NCI-H1092 treated with DMSO at 0.1 percent for 48 hours (cell line): ENCODE measurements at places on chromosomes 7 and 10.

DNA sequence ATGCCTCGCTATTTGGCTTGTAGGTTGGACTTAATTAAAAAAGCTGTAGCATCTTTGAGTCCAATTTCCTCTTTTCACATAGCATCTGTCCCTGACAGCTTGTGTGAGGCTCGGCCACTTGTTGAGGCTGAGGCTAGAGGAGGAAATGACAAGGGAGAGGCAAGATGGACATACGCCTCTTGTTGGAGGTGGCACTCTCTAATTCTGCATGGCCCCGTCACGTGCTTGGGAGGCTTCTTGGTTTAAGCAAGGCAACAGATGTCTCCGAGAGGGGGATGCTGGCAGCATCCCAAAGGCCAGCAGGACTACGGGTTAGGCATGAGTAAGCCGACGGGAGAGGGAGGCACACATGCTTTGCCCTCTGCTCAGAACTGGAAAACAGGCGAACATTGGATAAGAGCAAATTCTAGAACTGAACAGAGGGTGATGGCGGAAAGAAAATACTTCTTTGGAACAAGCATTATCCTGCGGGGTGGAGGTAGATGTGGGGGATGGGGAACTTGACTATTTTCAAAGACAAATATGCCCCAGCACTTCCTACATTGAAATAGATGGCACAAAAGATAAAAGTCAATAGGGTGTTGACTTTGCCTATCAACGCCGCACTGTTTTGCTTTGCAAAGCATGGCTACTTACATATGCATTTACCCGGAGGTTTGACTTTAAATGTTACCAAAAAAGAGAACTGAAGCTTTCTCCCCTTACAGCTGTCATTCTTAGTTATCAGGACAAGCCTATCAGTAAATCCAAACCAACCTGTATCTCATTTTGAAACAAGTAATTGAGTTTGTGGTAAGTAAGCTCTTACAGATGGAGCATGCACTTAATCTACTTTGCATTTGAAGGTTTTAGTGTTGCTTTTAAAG is 94.8 kb downstream of the CHN2 start:
- DNase-seq = peak; percentile 94

GRCh38 chr7:151254851-151255250 is 6.4 kb upstream of the SMARCD3 start:
- DNase-seq = no peak

DNA sequence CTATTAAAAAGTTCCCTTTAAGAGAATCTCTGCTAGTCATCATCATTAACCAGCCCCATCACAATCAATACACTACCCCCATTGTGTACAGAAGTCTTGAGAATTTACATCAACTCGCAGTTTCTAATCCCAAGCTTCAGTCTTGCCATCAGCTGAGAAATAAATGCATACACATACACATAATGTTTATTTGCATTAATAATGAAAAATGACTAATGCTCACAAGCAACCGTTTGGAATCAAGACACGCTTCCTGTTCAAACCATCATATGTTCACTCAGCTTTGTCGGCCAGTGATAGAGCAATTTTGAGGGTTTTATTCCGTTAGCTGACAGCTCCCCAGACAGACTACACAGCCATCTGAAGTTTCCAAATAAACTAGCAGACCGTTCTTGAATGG is 287.1 kb downstream of the SFMBT2 start:
- DNase-seq = no peak

DNA sequence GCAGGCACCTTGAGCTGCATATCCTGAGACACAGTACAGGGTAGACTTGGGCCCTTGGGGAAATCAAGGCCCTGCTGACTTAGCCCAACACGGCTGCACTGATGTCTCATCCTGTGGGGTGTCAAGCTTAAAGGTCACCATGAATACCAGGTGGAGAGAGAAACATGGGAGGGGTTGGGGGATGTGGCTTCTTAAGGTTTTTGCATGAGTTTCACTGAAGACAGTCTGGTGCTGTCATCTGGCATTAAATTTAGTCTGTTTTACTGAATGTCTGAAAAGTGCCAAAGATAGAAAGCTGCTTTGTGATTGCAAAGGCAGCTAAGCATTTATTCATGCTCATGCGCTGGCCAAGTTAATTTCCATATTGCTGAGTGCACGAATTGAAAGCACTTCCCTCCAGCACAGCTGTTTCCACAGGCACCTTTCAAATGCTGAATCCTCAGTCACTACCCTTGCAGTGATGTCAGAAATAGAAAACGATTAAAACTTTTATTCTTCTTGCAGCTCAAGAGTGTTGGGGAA is 102.1 kb downstream of the OSBPL3 start:
- no peak for DNase-seq

- DNase-seq = no peak
These were observed 49.5 kb upstream of the SAMD8 start for GRCh38 chr10:75061709-75062505.

DNA sequence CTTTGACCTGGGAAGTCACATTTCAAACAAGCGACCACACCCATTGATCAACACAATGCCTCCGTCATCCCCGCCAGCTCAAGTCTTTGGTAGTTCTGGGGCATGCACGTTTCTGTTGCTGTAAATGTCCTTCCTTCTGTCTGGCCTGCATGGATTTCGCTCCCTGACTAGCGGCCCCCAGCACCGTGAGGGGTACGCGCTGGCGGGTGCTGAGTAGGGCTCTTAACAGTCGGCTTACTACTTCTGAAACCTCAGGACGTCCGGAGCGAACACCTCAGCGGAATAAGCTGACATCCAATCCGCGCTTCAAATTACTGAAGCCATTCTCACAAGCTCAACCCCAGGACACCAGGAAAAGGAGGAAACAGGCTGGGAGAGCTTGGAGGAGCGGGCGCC is 505 bp downstream of the NUDCD3 start:
- DNase-seq = no peak

DNA sequence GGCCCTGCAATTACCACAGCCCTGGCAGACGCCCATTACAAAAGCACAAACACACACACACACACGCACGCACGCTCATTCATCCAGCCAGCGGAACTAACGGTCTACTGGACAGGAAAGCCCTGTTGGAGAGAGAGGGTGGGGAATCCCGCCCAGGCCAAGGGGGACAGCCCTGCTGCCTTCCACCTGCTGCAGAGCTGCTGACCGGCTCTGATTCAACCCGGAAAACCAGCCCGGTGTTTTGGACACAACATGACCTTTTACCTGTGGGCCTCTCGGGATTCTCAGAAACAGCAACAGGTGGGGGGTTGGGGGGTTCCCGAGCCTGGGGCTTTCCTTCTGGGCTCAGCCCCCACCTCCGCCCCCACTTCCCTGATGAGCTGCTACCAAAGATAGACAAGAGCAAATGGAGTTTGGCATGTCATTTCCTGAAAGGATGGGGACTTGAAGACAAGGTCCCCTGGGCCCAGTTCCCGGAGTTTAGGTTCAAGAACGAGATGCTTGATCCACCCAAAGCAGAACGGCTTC is 18.5 kb upstream of the SERPINE1 start:
- DNase-seq = no peak

DNA sequence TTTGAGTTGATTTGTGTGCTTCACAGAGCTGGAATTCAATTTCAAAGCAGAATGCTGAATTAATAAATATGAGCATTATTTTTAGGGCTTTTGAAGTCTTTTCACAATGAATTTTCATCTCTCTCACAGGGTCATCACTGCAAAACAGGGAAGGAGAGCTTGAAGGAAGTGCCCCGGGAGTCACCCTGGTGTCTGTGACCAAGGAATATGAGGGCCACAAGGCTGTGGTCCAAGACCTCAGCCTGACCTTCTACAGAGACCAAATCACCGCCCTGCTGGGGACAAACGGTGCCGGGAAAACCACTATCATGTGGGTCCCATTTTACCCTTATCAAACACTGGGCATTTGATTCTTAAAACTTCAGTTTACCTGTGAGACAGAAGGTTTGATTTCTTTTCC is 217.7 kb downstream of the ABCA13 start:
- DNase-seq = no peak
